CD4-positive, alpha-beta T cell treated with Interleukin-4 for 1 hour (primary cell): ENCODE measurements at places on chromosomes 12 and 14.

GRCh38 chr12:52005903-52006703 is 643 bp upstream of the TAMALIN start:
- peak; percentile 88 for DNase-seq

DNA sequence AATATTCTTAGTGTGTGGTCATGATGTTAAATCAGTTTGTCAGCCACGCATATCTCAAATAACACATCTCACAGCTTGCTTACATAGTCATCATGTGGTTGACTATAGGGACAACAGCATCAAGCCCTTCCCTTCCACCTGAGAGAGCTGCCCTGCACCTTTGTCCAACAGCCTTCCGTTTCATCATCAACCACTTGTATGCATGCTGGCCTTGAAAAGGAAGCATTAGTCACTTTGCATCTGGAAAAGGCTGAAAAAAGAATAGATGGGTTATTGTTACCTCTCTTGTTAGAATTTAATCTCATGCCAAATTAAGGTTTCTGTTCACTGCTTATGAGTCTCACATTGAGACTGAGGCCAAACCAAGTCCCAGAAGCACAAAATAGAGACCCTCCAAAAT is 1586.5 kb upstream of the SEL1L start:
- no peak for DNase-seq

DNA sequence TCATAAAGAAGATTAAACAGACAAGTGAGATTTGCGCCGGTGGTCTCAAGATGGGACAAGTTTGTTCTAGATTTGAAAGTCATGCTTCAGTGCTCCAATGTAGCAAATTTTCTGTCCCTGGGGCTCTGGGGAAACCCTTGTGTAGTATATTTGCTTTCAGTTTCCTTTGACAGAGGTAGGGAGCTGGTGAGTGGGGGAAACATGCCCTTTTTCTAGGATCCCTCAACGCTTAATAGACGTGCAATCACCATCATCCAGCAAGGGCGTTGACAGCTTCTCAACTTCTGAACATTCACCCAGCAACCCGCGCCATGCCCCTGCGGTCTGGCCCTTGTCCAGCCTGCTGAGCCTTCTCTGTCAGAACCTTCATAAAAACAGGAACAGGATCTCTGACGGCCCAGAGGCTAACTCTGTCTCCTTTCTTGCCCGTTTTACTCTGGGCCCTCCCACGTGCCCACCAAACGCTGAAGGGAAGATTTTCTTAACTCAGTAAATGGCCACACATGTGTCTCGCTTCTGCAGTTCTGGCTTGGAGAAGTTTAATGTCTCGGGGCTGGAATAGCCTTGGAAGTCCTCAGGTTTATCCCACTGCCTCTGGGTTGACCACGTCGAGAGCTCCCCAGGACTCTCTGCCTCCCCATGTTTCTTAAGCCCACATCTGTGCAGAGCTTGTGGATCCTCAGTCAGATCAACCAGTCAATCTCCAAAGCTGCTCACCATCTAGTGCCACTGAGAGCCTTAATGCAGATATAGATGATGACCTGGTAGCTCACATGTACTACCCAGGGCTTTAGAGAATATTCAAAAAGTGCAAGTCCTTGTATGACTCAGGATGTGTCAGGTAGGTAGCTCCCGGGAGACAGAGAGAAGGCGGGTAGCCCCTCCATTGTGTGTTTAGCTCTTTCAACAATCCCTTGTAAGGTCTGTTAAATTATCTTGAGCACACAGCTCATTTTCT is 58.1 kb upstream of the CCND2 start:
- DNase-seq: peak; percentile 46

DNA sequence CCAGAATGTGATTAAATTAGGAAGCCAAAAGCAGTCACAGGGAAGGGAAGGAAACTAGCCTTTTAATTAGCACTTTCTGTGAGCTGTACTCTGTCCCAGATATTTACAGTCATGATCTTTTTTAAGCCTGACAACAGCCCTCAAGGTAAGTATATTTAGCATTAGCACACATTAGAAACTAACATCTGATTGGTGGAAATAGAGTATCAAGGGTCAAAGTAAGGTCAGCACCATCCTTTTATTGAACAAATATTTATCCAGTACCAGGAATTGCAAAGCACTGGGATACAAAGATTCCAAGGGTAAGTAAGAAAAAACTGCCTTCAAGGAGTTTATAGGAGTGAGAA is 28.2 kb downstream of the RPGRIP1 start:
- no peak for DNase-seq

GRCh38 chr14:54857830-54858269 is 44.8 kb downstream of the GCH1 start:
- DNase-seq: no peak

DNA sequence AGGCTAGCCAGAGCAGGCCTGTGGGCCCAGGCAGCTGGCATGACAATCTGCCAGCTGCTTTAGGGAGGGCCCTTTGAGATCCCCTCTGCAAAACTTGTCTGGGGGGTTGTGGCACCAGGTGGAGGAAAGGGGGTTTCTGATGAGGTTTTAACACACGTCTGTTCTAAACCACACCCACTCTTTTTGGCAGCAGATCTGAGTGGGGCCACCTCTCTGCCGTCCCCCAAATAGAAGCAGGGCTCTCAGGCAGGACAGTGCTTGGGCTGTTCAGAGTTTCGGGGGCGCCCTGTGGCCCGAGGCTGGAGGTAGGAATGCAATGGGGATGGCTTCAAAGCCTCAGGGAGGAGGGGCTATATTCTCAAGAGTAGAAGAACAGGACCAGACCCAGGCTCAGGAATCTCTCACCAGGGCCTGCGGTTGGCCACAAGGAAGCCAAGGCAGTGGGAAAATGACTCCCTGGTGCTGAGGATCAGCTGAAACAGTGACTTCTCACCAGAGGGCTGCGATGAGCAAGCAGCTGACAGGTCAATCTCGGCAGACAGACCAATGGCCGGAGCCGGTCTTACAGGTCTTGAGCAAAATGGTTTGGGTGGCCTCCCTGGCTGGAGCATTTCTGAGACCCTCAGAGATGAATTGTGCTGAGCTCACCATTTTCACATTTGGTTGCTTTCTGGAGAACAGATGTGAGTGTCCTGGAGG is 1.5 kb upstream of the KRT5 start:
- no peak for DNase-seq

- DNase-seq: no peak
Measured at GRCh38 chr12:79063258-79063657, 198.7 kb downstream of the SYT1 start.

- no peak for DNase-seq
Measured at GRCh38 chr14:58774531-58774930, 136.8 kb downstream of the DACT1 start.

DNA sequence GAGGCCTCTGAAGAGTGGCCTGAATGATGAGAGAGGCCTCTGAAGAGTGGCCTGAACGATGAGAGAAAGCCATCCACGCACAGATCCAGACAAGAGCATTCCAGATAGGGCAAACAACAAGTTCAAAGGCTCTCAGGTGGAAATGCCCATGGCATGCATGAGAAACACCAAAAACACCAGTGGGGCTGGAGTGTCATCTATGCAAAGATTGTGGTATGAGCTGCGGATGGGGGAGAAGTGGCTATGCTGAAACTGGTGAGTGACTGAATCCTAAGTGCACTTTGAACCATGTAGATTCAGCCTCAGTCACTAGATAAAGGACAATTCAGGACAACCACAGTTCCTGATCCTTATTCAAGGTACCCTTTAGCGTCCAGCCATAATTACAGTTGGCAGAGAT is 79.4 kb upstream of the GZMB start:
- DNase-seq: no peak

DNA sequence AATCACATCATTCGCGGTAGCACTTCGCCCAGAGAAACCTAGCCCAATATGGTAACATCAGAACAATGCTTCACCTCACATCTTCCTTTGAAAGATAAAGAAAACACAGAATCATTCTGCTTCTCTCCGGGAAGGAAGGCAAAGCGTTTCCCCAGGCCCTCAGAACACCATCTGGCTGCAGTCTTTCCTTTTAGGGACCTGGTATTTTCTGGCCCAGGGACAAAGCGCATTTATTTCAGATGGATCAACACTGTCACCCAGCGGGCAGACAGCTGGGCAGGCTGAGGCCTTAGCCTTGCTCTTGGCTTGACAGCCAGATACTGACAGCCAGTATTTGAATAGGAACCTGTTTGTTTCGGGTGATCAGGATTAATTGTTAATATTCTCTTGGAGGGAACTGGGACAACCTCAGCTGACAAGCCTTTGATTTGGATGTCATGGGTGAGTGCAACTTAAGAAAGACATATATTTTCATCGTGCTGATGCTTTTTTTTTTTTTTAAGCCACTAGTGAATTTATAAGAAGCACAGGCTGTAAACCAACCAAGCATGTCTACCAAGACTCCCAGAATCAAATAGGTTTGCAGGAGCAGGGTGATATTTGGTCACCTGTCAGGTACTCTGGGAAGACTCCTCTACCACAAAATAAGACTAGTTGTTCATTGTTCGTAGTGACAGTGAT is 118.9 kb downstream of the VEZT start:
- no peak for DNase-seq

GRCh38 chr12:3257411-3257810 is 180.2 kb downstream of the TSPAN9 start:
- no peak for DNase-seq

DNA sequence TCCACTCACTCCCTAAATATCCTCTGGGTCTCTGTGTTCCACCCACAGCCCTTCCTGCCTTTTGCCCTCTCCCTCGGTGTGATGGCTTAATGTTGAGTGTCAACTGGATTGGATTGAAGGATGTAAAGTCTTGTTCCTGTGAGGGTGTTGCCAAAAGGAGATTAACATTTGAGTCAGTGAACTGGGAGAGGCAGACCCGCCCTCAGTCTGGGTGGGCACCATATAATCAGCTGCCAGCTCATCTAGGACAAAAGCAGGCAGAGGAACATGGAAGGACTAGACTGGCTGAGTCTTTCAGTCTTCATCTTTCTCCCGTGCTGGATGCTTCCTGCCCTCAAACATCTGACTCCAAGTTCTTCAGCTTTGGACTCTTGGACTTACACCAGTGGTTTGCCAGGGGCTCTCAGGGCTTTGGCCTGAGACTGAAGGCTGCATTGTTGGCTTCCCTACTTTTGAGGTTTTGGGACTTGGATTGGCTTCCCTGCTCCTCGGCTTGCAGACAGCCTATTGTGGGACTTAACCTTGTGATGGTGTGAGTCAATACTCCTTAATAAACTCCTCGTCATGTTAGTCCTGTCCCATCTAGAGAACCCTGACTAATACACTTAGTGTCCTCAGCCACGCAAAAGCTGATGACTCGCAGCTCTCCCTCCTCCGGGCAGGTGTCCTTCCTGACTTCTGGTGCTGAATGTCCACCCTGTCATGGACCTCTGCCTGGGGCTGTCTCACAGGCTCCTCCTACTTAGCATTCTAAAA is 5.9 kb downstream of the DGLUCY start:
- DNase-seq: no peak

- no peak for DNase-seq
Measured at GRCh38 chr12:124428792-124429281, 133.9 kb downstream of the RFLNA start.

DNA sequence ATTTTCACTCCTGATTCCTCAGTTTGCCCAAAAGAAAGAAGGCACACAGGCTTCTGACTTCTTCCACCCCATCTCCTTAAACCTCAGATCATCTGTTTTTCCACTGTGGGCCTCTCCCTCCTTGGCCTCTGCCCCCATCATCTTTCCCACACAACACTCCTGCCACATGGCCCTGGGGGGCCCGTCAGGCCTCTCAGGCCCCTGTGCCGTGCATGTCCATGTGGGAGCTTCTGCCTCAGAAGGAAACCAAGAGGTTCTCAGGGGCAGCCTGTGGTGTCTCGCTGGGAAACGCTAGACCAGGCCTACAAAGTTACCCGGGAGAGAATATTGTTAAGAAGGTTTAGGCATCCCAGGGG is 8.0 kb downstream of the KLHL33 start:
- no peak for DNase-seq

DNA sequence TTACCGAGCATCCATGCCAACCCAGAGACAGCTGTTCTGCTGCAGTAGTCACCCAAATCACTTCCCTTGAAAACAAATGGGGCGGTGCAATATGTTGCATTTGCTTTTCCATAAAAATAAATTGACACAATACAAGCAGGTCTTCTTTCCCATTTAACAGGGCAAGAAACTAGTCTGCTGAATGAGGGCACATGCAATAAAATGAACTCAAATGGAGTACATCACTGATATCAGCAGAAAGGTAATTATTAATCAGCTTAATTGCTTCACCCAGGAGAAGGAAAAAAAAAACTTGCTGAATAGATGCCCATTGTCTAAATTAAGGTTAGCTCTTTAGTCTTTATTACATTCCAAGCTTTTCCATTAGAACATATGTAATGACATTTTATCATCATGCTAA is 175.1 kb upstream of the GZMB start:
- no peak for DNase-seq

- DNase-seq: no peak
Measured at GRCh38 chr14:72605921-72606220, 288.0 kb downstream of the DPF3 start.

DNA sequence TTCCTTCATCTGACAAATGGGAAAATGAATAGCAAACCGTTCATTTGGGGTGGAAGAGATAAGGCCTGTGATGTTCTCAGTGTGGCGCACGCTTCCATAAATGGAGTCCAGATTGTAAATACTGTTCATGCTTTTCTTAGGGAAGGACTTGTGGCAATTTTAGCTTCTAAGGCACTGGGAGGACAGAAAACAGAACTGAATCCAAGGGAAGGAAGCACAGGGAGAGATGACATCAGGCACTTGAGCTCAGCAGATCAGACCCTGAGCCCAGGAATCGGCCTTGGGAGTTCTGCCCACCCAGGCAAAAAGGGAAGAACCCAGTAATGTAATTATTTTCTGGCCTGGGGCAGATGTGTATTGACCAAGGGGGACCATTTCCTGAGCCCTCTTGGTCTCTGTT is 7.2 kb upstream of the SH2B3 start:
- DNase-seq: no peak

DNA sequence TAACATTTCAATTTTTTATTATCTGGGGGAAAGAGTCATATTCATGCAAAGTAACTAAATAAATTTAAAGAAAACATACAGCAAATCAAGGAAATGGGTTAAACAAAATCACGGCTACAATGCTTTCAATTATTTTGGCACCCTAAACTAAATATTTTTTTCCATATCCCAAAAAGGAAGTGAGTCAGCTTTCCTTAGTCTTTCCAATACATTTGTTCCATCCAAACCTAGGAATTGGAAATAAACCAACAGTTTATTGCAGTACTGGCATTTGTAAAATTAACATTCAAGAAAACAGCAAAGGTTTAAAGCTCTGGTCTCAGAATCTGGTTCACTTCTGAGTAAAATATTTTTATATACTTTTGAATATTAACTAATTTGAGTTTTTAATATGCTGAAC is 89.2 kb downstream of the BCL2L14 start:
- no peak for DNase-seq

GRCh38 chr12:125440399-125440798 is 375.2 kb downstream of the AACS start:
- DNase-seq: no peak

GRCh38 chr12:56348776-56349175 is 10.1 kb downstream of the IL23A start:
- no peak for DNase-seq

- DNase-seq: peak; percentile 53
Measured at GRCh38 chr14:30375296-30375892, 183.6 kb upstream of the G2E3 start.

DNA sequence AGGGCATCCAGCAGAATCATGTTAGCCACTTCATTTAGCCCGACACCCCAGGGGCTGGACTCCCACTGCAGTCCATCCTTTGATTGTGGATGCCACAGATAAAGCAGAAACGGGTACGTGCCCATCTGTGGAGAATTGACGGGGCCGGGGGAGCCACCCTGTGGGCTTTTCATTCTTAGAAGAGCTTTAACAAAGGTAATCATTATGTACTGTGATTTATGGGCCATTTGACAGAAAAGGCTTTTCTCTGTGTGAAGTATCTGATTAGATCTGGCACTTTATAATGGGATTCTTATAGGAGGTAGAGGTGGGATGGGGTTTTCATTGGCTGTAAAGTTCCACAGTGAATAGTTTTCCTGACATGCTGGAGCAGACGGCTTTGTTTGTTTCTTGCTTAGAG is 40.4 kb downstream of the AACS start:
- no peak for DNase-seq
